Stimulated activated CD8-positive, alpha-beta memory T cell treated with anti-CD3 and anti-CD28 coated beads, Interleukin-4, amount 100 ng/mL, for 1 hour (primary cell): ENCODE measurements at places on chromosomes 2 and 18.

DNA sequence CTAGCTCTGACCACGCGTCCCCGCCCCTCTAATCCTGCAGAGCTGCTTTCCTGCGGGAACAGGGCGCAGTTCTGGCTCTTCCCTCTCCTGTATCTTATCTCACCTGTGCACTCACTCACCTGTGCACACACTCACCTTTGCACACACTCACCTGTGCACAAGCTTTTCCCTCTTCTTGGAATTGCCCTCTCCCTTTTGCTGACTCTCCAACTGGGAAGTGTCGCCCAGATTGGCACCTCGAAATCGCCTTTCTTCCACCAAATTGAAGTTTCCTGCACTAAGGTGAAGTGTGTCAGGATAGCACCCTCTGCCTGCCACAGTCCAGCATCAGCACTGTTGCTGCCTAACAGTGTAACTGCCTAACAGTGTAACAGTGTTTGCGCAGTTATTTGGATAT, 566 bp upstream of the CMPK2 start:
- DNase-seq: no peak

- no peak for DNase-seq
Measured at GRCh38 chr2:135949451-135950234, 35.8 kb downstream of the DARS1 start.

DNA sequence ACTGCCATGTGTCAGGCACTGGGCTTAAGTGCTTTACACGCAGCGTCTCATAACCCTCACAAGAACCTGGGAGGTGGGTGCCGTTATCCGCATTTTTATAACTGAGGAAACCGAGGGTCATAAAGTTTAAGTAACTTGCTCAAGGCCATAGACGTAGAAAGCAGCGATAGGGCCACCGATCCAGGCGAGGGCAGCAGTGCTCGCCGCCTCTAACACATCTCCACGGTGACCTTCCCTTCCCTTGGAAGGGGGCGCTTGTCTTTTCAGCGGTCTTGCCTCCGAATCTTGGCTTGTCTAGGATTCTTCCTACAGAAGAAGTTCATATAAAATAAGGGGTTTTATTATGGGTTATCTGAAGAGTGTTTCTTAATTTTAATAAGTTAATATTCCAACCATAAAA, 186.6 kb downstream of the GBX2 start:
- no peak for DNase-seq

DNA sequence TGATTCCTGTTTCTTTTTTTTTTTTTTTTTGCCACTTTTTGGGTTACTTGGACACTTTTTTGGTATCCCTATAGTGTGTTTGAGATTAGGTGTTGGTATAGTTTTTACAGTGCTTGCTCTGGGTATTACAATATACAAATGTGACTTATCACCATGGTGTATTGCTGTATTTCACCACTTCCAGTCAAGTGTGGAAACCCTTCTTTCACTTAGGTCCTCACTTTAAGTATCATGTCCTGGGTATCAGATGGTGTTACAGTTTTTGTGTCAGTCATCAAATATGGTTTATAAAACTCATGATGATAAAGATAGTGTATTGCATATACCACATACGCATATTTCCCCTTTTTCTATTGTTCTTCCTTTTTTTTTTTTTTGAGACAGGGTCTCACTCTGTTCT, 1.8 kb downstream of the ATP9B start:
- no peak for DNase-seq

DNA sequence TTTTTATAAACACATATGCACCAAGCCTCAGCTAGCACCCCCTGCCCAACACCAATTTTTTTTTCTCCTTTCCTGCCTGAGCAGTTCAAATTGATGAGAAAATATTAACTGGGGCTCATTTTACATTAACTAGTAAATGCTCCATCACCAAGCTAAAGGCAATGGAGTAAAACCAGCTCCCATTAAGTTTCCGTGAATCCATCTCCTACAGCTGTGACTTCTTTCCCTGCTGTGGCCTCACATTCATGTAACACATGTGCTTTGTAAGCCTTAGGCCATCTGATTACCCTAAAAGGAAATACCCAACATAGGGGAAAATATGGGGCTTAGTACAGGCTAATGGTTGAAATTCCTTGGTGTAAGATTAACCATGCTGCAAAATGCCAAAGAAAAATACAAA, 60.8 kb downstream of the DNER start:
- no peak for DNase-seq

GRCh38 chr2:32835148-32835547, 111.6 kb upstream of the LTBP1 start:
- DNase-seq: no peak

- no peak for DNase-seq
Measured at GRCh38 chr2:102025016-102025501, 33.3 kb downstream of the IL1R2 start.

DNA sequence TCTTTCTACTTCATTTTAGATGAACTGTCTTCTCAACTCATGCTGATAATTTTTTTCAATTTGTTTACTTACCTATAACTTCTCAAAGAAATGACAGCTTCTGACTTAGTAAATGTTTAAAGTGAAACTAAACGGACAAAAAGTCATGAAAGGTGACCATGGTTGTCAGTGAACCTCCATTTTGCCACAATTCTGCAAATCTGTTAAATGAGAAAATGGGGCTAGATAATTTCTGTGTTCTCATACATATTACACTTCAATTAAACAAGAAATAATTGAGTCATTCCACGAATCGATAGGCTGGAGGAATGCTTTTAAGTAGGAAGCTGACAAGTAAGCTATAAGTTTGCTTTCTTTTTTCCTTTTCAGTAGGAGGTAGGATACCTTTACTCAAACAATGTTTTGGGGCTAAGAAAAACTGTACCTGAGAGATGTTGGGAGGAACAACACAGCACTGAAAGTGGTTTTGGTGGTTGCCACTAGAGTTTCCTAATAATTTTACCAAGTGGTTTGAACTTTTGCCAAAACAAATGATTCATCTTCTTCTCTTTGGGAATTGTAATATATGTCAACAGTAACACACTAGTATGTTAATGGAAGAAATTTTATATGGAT, 17.1 kb downstream of the DYNAP start:
- no peak for DNase-seq

- DNase-seq: no peak
Measured at GRCh38 chr2:190136825-190137224, 74.3 kb upstream of the MSTN start.

DNA sequence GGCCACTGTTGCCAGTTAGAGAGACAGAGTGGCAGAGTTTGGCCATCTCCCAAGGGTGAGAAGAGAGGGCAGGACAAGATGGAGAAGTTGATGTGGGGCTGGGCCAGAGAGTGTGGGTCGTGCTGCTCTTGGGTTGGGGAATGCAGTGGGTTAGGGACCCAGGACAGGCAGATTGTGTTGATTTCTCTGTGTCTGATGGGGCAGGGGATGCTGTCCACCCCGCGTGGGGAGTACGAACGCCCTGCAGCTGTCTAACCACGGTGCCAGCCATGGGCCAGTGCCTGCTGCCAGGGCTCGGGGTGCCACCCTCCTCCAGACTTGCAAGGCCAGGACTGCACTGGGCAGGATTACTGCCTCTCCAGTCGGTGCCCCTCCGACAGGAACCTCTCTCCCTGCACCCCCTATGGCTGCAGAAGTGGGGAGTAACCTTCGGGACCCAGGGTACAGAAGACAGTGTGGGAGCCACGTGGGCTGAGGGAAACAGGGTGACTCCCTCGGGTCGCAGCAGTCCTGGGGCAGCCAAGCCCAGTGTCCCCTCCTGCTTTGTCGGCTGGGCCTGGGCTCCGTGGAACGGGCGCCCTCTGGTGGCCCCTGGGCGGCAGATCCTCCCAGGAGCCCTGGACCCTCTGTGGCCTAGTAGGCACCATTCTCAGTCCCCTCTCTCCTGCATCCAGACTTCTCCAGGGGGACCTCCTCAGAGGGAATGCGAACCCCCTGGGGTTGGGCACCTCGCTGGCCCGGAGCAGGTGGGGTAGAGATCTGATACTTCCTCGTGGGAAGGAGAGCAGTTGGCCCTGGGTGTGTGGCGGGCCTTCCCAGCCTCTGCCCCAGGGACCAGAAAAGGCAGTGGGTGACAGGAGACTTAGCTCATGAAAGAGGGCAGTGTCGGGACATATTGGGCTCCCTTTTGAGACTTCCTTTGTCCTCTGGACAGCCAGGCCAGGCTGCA, 2.7 kb downstream of the GPC1 start:
- peak; percentile 29 for DNase-seq

- no peak for DNase-seq
Measured at GRCh38 chr2:10004401-10004800, 38.9 kb upstream of the KLF11 start.

DNA sequence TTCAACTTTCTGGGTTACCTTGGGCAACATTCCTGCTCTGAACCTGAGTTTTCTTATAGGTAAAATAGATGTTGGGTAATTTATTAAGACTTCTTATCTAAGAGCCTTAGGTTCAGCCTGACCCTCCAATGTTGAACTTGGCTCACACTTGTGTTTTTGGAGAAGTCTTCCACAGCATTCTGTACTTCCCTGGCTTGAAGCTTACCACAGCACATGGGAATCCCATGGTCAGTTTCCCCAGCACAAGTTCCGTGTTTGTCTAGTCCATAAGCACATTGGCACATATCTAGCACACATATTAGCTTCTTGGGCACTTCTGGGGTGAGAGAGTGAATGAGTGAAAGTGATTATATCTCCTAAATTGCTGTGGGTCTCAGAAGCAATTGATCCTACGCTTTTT, 782.5 kb upstream of the HS6ST1 start:
- no peak for DNase-seq

GRCh38 chr2:157122776-157123175, 134.7 kb upstream of the GALNT5 start:
- no peak for DNase-seq

DNA sequence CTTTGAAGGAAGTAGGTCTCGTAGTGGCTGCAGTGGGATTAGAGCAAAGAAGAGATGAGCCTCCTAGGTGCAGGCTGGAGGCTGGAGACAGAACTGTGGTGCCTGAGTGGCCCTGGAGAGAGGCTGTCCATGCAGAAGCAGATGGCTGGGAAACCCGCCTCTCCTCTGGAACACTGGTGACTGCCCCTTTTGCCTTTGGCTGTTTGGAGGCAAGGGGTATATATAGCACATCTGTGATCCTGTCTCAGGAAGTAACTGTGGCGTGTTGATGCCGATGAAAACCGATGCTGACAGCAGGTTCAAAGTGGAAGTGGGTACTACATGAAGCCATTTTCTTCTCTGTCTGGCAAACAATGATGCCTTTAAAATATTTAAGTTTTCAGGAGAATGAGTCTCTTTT, 43.5 kb downstream of the SLC9A2 start:
- no peak for DNase-seq

DNA sequence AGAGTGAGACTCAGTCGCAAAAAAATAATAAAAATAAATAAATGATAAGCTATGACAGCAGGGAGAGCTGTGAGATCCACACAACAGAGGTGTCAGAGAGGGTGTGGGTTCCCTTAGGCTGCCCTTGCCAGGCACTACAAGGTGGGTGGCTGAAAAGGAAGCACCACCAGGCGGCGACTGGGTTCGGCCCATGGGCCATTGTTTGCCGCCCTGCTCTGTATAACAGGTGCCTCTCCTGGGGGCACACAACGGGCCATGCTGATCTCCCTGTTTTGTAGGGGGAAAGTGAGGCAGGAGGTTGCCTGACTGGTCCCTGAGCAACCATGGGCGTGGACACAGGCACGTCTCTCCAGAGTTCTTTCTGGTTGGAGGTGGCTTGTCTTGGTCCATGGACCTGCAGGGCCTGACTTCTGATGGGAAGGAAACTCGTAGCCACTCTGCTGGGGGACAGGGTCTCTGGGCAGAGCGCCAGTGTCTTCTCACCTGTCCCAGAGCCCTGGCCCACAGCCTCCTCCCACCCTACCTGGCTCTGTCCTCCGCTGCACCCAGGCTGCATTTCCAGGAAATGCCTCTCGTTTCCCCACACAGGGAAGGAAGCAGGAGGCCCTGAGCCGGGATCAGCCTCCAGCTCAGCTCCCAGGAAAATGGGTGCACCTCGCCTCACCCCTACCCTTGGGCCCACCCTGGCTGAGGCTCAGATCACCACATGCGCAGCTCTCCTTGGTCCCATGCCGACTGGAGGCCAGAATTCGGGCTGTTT, 109.6 kb upstream of the ODC1 start:
- DNase-seq: no peak

GRCh38 chr2:143594161-143594560, 464.9 kb downstream of the ARHGAP15 start:
- DNase-seq: no peak
